Pons (tissue), 1 donor: ENCODE measurements at places on chromosomes 16 and 17.

DNA sequence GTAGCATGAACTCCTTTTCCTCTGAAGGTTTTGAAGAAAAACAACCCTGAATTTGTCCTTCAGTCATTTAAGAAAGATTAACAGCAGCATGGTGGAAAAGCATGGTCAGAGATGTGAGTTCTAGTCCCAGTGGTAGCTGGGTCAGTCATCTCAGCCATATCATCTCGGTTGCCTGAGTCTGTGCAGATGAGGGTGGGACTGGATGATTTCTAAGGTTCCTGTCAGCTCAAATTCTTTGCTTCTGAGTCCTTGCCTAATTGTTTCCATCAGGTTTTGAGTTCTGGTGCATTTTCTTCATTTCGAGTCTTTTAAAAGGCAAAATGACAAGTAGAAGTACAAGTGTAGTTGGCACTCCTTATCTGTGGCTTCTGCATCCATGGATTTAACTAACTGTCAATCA is 63.9 kb downstream of the TNRC6C start:
- no peak for DNase-seq

DNA sequence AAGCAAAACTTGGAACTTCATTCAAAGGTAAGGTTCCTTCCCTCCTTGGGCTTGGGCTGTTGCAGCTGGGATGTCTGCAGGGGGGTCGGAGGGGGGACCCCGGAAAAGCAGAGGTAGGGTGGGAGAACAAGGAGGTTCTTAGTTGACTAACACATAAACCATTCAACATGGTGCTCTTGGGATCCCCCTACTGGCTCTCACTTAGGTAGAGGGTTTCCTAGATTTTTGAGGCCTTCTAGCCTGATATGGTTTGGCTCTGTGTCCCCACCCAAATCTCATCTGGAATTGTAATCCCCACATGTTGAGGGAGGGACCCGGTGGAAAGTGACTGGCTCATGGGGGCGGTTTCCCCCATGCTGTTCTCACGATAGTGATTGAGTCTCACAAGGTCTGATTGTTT is 93.9 kb downstream of the RGS9 start:
- DNase-seq = no peak

GRCh38 chr17:50330151-50330775 is 15.7 kb upstream of the XYLT2 start:
- DNase-seq = no peak

GRCh38 chr16:67268136-67268579 is 11.2 kb upstream of the PLEKHG4 start:
- DNase-seq = no peak
